ENCODE measurements at places on chromosomes 16 and 17.

- DNase-seq = no peak
Measured at GRCh38 chr17:29587591-29587990, 1.9 kb downstream of the GIT1 start.

DNA sequence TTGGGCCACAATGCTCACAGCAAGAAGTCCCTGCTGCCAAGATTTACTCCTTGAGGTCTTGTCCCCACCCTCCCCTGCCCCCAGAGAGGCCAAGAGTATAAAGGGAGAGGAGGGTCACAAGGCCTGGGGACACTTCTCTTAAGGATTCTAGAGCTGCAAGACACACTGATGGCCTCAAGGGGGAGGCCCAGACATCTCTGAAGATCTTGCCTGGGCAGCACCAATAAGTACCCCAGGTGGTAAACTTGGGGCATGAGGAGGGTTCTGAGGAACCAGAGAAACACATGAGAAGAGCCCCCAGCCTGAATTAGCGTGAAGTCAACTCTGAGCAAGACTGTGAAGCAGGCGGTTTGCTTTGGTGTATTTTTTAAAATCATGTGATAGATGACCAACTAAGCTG is 26.8 kb upstream of the MTMR4 start:
- DNase-seq = no peak

- DNase-seq = no peak
Measured at GRCh38 chr17:7858522-7858810, 663 bp downstream of the CYB5D1 start.

- DNase-seq = no peak
Measured at GRCh38 chr16:4215106-4215505, 26.8 kb downstream of the SRL start.

- no peak for DNase-seq
Measured at GRCh38 chr17:62172492-62173291, 107.6 kb upstream of the MED13 start.

DNA sequence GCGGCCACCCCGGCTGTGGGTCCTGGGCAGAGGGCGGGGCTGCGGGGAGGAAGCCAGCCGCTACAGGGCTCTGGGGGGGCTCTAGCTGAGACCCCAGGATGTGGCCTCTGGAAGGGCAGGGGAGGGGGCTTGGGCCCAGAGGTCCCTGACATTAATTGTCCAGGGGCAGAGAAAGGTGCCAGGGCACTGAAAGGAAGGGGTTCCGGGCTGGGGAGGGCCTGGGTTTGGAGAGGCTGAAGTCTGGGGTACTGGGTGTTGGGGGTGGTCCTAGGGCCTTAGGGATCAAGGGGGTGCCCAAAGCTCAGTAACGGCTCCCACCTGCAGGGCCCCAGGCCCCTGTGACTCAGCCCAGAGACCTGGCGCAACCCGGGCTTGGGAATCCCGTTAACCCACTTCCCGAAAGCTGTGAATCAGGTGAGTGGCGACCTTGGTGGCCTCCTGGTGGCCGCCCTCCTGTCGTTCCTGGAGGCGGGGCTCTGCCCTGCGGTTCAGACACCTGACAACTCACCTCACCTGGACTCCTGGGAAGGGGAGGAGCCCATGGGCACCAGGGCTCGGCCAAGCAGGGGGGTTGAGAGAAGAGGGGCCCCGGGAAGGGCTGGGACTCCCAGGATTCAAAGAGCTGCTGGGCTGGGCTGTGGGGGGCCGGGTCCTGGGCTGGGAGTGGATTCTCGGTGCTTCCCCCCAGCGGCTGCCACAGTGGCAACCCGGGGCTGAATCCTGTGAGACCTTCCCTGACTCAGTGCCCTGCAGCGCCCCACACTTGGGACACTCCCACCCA is 465 bp upstream of the PRSS22 start:
- no peak for DNase-seq

GRCh38 chr16:12881182-12881581 is 20.2 kb upstream of the SHISA9 start:
- DNase-seq = no peak
